ENCODE measurements at places on chromosomes 6 and 20. TPM values are rescaled to one million over a fixed set of nuclear protein-coding genes. Genes with fewer than 3 reads are reported as not detected.

- no peak for DNase-seq
These were observed 45.3 kb downstream of the B4GALT5 start for GRCh38 chr20:49668181-49668877.

GRCh38 chr6:166253281-166253681 lies 54.9 kb downstream of the PRR18 start:
- DNase-seq: no peak

- no peak for DNase-seq
These were observed 52.9 kb upstream of the UFL1 start for GRCh38 chr6:96468681-96469224.

DNA sequence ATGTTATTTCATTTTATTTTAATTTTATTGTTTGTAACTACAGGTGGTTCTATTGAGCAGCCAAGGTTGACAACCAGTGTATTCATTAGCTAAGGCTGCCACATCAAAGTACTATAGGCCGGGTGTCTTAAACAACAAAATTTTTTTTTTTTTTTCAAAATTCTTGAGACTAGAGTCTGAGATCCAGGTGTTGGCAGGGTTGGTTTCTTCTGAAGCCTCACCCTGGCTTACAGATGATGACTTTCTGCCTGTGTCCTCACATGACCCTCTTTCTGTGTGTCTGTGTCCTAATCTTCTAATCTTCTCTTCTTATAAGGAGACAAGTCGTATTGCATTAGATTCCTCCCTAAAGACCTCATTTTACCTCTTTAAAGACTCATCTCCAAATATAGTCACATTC lies 208.4 kb downstream of the MANEA start:
- no peak for DNase-seq

The SLC26A8 gene
- total RNA-seq: not detected

The FAM83D gene
- total RNA-seq: 71.4 TPM

All from SJSA1 (cell line).